Activated naive CD4-positive, alpha-beta T cell treated with anti-CD3 and anti-CD28 coated beads, Interleukin-2, amount 50 U/mL, for 16 hours (primary cell): ENCODE measurements at places on chromosomes 2 and 18.

DNA sequence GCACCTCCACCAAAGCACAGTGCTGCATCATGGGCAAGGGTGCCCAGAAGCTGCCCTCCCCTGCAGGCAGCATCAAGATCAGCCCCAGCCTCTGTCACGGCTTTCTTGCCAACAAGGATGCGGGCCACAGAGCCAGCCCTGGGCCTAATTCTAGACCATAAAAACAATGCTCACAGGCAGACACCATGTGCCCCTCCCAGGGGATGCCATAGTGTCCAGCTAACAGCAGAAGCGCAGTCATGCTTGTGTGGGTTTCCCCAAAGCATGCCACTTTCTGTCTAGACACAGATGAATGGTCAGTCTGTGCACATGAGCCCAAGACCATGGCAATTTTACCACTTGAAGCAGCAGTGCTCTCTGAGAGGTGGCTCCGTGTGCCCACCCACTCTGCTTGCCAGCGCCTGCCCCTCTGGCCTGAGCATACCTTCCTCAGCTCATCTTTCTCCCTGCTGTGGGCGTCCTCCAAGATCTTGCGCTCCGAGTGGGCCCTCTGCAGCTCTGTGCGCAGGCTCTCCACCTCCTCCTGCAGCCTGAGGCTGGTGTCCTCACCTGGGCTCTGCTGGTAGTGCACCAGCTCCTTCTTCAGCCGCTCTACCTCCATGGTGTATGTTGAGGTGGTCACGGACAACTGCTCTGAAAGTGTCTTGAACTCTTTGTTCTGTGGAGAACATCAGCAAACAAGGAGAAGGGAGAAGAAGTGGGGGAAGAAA, 81.3 kb upstream of the ACAA2 start:
- no peak for DNase-seq

GRCh38 chr2:109545828-109546713, 67.7 kb downstream of the SEPTIN10 start:
- peak; percentile 62 for DNase-seq

- no peak for DNase-seq
Observed at GRCh38 chr18:76977108-76977621, 154.8 kb downstream of the ZNF236 start.

- peak; percentile 83 for DNase-seq
Observed at GRCh38 chr2:172461591-172462372, 34.4 kb downstream of the ITGA6 start.

- DNase-seq: no peak
Observed at GRCh38 chr18:7889515-7889914, 322.4 kb downstream of the PTPRM start.

DNA sequence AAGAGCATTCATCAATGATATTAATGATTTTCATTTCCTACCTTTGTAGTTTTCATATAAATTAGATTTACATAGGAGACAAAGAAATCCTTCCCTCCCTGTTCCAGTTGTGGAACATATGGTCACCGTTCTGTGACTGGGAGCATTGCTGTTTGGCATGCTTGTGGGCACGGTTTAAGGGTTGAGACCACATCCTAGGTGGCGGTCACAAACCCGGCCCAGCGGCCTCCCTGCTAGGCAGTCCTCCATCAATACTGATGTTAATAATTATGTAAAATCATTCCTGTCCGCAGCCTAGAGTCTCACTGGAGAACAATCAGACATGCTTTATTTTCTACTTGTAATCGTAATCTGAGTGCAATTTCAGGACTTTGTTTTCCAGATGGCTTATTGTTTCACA, 117.9 kb downstream of the AGAP1 start:
- no peak for DNase-seq

GRCh38 chr18:31658670-31659575, 25.5 kb downstream of the B4GALT6 start:
- DNase-seq: no peak

GRCh38 chr2:204984518-204984917, 439.2 kb downstream of the PARD3B start:
- no peak for DNase-seq

GRCh38 chr2:85990084-85990483, 101.3 kb upstream of the ST3GAL5 start:
- no peak for DNase-seq

DNA sequence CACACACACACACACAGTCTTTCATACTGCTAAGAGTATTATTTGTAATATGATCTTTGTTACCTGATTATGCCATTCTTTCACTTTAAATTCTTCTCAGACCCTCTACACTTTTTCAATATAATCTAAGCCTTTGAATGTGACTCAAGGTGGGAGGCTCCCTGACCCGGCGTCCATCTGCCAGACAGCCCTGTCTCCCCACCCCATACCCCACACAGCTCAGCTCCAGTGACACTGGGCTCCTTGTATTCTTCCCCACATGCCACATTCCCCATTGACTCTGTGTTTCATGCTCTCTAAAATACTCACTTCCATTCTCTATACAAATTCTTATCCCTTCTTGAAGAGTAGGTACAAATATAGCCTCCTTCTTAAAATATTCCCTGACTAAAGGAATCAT, 442.2 kb downstream of the TGIF1 start:
- no peak for DNase-seq

DNA sequence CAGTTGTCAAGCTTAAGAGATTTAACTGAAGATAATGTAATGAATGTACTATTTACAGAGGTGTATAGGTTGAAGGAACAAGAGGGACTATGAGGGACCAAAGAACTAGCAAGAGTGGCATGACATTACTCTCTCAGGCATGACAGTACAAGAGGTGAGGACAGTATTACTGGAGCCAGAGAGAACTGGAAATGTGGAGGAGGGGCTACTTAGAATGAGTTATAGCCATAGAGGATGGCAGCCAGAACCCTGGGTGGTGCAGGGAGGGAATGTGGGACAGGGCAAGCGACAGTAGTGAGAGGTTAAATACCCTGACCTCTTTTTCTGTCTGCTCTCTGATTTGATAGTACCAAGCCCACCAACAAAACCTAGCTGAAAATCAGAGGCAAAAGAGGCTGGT, 122.6 kb upstream of the UGP2 start:
- DNase-seq: no peak

- DNase-seq: no peak
Observed at GRCh38 chr18:907885-908757, 3.5 kb downstream of the ADCYAP1 start.

DNA sequence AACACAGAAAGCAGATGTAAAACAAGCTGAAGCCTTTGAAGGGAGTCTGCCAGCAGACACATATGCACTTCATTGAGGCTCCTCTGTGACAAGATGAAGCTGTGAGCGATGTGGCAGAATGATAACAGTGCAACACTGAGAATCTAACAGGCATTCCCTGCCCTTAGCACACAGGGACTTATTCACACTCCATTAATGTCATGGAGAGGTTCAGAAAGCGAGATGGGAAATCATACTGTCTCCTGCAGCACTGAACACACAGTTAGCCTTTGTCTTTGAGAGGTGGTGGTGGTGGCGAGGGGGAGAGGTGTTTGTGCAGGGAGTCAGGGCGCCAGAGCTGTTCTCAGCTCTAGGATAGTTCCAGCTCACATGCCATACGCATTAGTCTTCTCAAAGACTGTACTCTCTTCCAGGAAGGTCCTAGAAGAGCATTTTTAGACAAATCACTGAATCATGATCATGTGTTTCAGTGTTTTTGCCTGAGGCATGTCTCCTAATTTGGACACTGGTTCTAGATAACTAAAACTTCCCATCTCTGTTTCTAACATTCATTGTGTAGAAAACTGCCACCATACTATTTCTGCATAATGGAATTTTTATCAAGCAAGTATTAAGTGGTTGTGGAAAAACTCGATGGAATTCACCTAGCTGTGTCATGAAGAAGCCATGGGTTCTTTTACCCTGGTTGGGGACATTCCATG, 93.5 kb upstream of the ITGB6 start:
- DNase-seq: no peak

- no peak for DNase-seq
Observed at GRCh38 chr2:44098050-44098449, 70.6 kb upstream of the PPM1B start.

- no peak for DNase-seq
Observed at GRCh38 chr2:42184346-42184745, 15.2 kb downstream of the EML4 start.

DNA sequence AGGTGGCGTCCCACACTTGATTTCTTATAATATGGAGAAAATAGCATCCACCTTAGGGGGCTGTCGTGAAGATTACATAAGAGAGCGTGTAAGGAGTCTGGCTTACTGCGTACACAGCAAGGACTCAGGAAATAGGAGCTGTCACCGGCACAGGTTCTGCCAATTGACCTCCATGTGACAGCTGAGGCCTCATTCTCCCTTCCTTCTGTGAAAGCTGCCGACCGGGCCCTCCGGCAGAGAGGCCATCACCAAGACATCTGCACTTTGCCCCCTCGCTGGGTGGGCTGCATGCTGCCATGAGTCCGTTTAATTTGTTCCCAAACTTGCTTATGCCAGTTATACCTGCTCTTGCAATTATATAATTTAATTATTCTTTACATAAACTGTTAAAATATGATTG, 27.7 kb downstream of the HS1BP3 start:
- DNase-seq: no peak

GRCh38 chr18:70459251-70459650, 170.4 kb downstream of the SOCS6 start:
- no peak for DNase-seq

GRCh38 chr18:79208906-79209305, 139.7 kb downstream of the ATP9B start:
- no peak for DNase-seq

- no peak for DNase-seq
Observed at GRCh38 chr2:31236433-31237205, 2.7 kb downstream of the EHD3 start.

DNA sequence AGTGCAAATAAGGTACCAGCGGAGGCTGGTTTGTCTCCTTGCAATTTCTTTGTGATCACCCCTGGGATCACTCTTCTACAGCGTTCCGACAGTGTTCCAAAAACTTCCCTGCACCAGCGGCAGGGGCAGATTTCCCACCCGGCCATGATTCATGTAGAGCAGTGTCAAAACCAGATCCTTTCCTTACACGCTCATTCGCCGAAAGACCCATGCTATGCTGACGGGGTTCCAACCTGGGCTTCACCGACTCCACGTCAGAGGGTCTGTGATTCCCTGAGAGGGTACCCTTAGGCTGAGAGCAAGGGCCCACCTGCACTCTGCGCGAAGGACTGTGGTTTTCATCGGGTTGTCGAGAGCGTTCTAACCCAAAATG, 423 bp upstream of the TTC27 start:
- DNase-seq: peak; percentile 36

- peak; percentile 54 for DNase-seq
Observed at GRCh38 chr2:86623043-86623493, 597 bp downstream of the RNF103 start.

- no peak for DNase-seq
Observed at GRCh38 chr2:147149575-147150240, 695.1 kb upstream of the ACVR2A start.

- DNase-seq: peak; percentile 59
Observed at GRCh38 chr2:101419096-101419663, 31.9 kb upstream of the CREG2 start.

DNA sequence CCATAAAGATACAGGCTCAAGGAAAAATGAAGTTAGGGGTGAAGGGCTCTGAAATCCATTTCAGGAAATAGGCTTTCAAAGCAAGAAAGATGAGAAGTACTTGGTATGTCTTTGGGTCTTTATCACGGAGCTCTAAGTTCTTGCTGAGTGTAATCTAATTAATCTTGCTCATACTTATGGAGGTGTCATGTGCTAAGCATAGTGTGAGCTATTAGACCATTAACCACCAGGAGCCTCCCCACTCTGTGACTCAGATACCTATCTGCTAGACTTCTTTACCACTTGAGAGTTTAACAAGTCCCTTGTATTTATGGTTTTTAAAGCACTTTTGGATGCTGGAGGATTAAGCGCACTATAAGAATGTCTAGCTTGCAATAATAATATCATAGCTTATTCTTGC, 678.7 kb downstream of the EPHA4 start:
- no peak for DNase-seq

GRCh38 chr18:48545757-48546321, 7.0 kb downstream of the CTIF start:
- DNase-seq: no peak

- DNase-seq: no peak
Observed at GRCh38 chr2:230640540-230641011, 72.1 kb upstream of the CAB39 start.

- no peak for DNase-seq
Observed at GRCh38 chr2:150400849-150401248, 86.6 kb downstream of the RND3 start.

DNA sequence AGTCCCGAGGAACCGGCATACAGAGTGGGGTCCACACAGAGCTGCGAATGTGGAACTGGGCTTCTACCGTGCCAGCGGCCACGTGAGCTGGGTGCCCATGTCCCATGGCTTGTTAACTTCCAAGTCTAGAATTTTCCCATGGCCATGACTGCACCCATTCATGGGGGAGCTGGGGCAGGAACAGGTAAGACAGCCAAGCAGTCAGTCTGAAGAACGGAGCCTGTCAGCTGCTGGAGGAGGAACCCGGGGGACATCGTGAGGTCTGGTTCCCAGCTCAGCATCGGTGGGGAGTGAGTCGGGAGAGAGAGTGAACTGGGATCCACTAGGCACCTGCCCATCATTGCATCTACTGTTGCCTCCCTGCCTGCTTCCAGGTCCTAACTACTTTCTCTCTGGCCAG, 86.9 kb downstream of the SH3RF3 start:
- no peak for DNase-seq

- no peak for DNase-seq
Observed at GRCh38 chr18:9215221-9215933, 78.8 kb downstream of the ANKRD12 start.

- no peak for DNase-seq
Observed at GRCh38 chr2:196361606-196362326, 190.4 kb upstream of the STK17B start.

- no peak for DNase-seq
Observed at GRCh38 chr2:100397118-100397860, 20.2 kb downstream of the CHST10 start.

GRCh38 chr2:239780236-239780994, 244.7 kb downstream of the NDUFA10 start:
- no peak for DNase-seq

DNA sequence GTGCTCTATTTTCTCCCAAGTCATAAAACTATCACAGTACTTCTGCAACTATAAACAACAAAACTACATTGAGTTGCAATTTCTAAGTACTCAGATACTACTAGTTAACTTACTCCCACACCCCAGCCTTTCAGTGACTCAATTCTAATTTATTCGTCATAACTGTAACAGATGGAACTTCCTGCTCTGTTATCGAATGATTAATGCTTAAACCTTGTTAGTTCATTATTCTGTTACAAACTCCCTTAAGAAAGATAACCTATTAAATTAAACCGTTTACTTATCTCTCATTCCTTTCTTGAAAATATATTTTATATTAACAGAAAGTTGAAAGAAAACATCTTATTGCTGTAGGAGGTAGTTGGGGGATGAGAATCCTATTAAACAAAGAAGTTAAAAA, 17.0 kb downstream of the TNFAIP6 start:
- DNase-seq: no peak

GRCh38 chr18:31030574-31031278, 11.8 kb downstream of the DSC3 start:
- no peak for DNase-seq

DNA sequence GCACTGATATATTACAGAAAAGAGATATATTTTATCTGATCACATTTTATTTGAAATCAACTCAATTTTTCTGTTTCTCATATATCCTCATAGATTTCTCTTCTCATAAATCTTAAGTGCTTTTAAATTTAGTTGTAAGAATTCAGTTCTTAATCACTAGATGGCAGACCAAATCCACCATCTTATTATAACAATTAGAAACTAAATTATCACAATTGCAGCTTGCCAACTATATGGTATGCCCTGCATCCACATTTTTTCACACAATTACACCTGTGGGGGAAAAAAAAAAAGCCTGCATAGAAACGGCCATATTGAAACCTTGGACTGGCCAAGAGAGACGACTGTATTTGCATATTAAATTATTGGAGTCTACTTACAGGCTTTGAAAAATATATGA, 64.4 kb downstream of the COL5A2 start:
- no peak for DNase-seq
